AML-193 (cell line): ENCODE measurements at places on chromosomes 1 and 21.
A peak's percentile ranks its signal among the peaks of the same experiment; 100 is the strongest.

GRCh38 chr1:150577557-150578271, 1.7 kb downstream of the MCL1 start:
- no peak for DNase-seq

GRCh38 chr1:232423591-232423990, 206.3 kb downstream of the SIPA1L2 start:
- DNase-seq = peak; percentile 28

- DNase-seq = no peak
These were observed 126.3 kb upstream of the F3 start for GRCh38 chr1:94667818-94668217.

DNA sequence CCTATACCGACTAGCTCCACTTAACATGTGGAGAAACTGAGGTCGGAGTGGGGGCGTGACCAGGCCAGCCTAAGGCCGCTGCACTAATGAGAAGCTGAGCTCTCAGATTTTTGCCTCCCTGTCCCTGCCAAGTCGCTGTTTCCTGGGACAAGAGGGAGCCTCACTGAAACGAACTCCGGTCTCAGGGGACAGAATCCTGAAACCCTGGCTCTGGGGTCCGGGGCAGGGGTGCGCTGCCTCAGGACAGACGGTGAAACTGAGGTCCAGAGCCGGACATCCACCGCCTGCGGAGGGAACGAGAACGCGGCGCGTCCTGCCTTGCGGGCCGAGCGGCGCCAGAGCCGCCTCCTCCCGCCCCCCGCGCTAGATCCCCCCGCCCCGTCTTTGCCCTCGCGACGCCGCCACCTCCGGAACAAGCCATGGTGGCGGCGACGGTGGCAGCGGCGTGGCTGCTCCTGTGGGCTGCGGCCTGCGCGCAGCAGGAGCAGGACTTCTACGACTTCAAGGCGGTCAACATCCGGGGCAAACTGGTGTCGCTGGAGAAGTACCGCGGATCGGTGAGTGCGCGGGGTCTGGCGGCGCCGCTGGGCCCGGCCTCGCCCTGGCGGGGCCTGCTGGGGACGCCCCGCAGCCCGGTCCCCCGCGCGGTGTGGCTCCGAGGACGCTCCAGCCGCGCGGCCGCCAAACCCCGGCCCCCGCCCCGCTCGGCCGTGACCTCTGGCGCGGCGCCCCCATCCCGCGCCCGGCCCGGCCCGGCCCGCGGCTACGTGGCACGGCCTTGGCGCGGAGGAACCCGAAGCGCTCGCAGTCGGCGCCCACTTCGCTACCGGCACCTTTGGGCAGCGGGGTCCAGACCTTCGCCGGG, at the start of gene GPX7:
TSS of gene GPX7 (plus strand) at position 381 of the 865 bp plus-strand sequence. CDS start at position 420, 39 bp downstream.
- peak; percentile 33 for DNase-seq

GRCh38 chr1:37588939-37589338, 6.8 kb downstream of the GNL2 start:
- DNase-seq = no peak

DNA sequence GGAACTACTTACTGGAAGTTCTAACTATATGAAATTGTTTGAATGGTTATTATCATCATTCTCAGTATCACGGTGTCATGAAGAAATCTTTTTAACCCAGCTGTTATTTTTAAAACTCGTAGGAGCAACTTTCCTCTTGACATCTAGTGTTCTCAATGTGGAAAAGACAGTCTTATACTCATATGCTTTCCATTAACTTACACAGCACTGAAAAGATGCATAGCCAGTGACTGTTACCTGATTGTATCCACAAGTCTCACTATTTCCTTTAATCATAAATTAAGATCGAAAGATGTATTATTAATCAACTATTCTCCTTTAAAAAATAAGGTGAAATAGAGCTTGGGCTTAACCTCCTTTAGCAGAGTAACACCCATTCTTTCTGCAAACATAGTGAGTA, 59.7 kb upstream of the TNFSF4 start:
- DNase-seq = no peak

DNA sequence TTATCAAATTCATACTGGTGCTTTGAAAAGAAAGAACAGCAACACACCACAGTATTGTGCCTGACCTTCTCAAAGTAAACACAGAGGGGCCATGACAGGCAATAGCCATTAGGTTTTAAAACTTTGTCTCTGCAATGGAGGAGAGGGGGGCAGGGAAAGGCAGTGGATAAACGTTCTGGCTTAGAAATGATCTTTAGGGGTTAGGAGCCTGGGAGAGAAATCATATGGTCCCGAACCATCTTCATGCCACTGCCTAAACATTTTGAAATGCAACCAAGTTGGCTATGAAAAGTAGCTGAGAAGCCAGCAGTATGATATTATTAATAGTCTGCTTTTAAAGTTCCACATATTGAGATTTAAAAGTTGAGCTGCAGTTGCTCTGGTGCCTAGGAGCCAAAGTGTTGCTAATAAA, 39.8 kb downstream of the PLPP3 start:
- no peak for DNase-seq

- DNase-seq = no peak
These were observed 54.1 kb upstream of the ID3 start for GRCh38 chr1:23613191-23614031.

DNA sequence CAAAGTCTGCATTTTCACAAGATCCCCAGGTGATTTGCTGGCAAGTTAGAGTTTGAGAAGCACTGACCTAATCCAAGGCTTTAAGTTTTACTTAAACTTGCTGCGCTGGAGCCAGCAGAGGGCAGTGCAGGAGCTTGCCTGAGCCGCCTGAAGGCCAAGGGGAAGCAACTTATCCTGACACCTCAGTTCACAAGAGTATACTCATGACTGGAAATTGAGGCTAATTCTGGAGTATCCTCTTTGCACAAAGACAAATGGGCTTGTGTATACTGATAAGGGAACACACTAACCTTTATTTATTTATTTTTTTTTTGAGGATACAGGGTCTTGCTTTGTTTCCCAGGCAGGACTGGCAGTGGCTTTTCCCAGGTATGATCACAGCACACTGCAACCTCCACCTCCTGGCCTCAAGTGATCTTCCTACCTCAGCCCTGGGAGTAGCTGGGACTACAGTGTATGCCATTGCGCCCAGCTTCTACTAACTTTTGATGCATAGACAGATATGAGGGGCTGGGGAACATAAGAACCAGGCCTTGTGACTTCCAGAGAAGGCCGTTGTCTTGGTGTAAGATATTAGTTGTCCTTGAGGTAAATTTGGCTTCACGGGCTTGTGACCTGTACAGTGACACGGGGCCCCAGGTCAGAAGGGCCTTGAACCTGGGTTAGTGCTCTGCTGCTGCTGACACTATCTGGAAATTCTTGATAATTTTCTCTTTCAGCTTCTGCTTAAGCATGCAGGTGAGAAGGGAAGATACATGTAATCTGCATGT, 29.0 kb upstream of the SLAMF1 start:
- peak; percentile 77 for DNase-seq

GRCh38 chr1:53986458-53986857, 31.5 kb downstream of the LDLRAD1 start:
- no peak for DNase-seq

DNA sequence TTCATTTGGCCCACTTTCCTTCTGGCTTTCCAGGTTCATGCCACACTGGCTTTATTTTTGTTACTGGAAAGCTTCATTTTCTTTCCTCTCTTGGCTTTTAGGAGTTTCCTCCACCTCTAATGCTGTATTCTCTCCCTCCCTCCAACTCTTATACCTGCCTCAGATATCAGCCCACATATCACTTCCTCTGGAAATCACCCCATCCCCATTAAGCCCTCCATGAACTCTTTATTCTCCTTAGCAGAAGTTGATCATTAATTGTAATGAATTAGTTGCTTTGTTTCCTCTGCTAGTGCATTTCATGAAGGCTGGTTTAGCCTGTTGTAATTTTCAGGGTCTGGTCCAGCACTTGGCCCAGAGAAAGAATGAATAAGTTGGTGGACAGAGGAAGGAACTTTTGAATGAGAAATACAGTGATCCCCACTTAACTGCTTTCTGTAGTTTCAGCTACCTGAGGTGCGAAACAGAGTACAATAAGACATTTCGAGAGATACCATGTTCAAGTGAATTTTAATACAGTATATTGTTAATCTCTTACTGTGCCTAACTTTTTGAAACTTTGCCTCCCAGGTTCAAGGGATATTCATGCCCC, 1.7 kb downstream of the SOAT1 start:
- no peak for DNase-seq

DNA sequence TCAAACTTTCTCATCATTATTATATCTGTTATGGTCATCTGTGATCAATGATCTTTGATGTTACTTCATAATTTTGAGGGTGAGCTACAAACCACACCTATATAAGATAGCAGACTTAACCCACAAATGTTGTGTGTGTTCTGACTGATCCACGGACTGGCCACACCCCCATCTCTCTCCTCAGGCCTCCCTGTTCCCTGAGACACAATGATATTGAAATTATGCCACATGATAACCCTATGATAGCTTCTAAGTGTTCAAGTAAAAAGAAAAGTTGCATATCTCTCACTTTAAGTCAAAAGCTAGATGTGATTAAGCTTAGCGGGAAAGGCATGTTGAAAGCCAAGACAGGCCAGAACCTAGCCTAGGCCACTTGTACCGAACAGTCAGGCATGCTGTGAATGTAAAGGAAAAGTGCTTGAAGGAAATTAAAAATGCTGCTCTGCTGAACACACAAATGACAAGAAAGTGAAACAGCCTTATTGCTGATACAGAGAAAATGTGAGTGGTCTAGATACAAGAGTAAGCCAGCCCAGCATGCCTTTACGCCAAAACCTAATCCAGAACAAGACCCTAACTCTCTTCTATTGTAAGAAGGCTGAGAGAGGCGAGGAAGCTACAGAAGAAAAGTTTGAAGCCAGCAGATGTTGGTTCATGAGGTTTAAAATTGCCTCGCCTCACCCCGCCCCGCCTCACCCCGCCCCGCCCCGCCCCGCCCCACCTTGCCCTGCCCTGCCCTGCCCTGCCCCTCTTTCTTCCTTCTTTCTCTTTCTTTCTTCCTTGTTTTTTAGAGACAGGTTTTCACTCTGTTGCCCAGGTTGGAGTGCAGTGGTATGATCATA, 16.5 kb downstream of the CTSS start:
- no peak for DNase-seq

GRCh38 chr1:64471218-64472039, 1.5 kb downstream of the CACHD1 start:
- DNase-seq = no peak

DNA sequence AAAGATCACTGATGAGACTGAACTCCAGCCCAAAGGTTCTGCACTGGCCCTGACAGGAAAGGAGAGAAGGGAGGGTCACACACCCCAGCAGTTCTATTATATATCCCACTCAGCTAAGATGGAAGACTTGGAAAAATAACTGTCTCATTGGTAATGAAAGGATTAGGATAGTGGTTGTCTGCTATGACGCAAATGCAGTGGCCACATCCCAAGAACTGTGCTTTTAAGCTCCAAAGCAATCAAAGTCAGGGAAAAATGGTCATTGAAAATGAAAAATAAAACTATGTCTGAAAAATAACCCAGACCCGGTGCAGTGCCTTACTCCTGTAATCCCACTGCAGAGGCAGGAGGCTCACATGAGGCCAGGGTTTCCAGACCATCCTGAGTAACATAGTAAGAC, 31.0 kb downstream of the PSMG1 start:
- DNase-seq = no peak

DNA sequence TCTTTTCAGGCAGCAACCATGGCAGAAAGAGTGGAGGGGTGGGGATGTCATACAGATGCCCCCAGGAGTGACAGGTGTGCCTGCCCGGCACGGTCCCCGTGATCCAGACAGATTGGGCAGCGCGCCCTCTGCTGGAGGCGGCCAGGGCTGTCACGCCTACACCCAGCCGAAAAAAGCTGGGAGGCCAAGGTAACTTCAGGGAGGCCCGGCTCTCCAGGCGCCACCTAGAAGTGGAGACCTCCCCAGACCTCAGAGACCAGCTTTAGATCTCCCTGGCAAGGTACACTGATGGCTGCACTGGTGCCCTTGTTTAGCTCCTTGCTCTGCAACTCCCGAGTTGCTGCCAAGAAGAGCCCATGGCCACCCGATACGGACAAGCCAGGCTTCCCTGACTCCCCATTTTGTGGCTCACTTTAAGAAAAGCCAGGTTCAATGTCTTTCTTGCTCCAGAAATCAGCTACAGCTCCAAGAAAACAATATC, 6.6 kb downstream of the GOLT1A start:
- peak; percentile 11 for DNase-seq

- no peak for DNase-seq
These were observed 43.0 kb upstream of the TRIM67 start for GRCh38 chr1:231118704-231119453.

DNA sequence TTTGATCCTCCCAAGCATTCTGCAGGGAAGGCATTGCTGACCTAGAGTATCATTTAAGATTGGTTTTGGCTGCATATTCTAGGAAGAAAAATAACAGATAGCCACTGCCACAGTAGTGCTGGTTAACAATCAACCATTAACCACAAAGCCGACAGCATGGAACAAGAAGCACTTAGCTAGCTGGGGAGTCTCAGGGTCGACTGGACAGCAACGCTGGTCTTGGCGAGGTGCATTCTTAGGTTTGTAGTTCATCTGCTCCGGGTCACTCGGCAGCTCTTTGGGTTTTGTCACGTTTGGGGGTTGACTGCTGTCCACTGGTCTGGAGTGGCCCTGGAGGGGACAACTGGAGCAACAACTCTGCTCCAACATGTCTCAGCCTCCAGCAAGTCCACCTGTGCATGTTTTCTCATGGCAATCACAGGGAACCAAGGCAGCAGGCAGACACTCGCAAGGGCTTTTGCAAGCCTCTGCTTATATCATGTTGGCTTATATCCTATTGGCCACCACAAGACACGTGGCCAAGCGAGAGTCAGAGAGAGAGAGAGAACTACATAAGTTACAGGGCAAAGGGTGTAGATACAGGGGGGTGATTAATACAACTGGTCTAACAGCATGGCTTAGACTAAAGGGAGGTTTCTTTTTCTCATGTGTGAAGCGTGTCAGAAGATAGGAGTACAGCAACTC, 99.5 kb downstream of the LACTBL1 start:
- DNase-seq = no peak

DNA sequence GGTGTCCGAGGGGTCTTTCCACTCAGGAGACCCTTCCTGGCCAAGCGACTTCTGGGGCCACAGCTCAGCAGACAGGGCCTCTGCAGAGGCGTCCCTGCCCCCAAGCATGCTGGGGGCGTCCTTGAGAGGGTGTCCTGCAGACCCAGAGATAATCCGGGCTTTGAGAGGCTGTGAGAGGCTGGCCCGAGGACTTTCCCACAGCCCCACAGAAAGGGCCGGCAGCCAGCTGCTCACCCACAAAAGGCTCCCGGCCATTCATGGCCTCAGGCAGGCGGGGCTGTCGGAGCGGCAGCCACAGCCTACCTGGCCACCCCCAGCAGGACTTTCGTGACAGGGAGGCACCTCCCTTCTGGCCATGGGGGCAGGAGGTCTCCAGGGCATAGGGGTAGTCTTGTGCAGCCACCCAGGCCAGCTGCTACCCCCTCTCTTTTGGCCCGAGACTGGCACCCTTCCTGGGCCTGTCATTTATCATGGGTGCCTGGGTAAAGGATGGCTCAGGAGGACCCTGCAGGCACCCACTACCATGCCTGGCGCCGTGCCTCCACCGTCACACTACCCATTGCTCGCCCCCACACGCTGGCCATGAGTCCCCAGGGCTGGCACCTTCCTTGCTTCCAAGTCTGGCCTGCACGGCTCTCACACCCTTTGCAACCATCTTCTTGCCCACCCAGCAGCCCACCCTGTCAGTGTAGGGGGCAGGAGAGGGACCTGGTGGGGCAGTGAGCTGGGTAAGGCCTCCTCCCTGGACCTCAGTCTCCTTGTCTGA, 11.1 kb upstream of the TNFRSF14 start:
- no peak for DNase-seq

GRCh38 chr21:46319186-46319585, 4.5 kb downstream of the C21orf58 start:
- DNase-seq = no peak
